ENCODE measurements at places on chromosomes 2 and 18. TPM values are rescaled to one million over a fixed set of nuclear protein-coding genes. Genes with fewer than 3 reads are reported as not detected.

Gene PLGLB1
- total RNA-seq, result 1.5 TPM

Gene KLHL30
- total RNA-seq, result 0.66 TPM

Gene CFC1
- total RNA-seq, result not detected

Gene SPC25
- total RNA-seq, result not detected

Gene PLCD4
- 11.8 TPM for total RNA-seq

Gene ANKRD29
- total RNA-seq, result 8.6 TPM

Gene GPR75
- 1.3 TPM for total RNA-seq

Gene AOX1
- 38.1 TPM for total RNA-seq

Gene AQP12A
- not detected for total RNA-seq

Gene DSG2
- total RNA-seq, result 0.73 TPM

Gene ANKRD23
- total RNA-seq, result 1.2 TPM

Gene UGT1A5
- total RNA-seq, result not detected

Gene FZD7
- total RNA-seq, result 82.4 TPM

Gene RRM2
- 5.3 TPM for total RNA-seq

Gene LAMA3
- 7.4 TPM for total RNA-seq

Gene SMYD1
- not detected for total RNA-seq

Gene ASPRV1
- total RNA-seq, result 0.33 TPM

Gene IL1RL1
- 0.33 TPM for total RNA-seq

Gene TSPYL6
- total RNA-seq, result under 0.01 TPM

Gene RBM43
- 12.2 TPM for total RNA-seq

Gene SKOR2
- total RNA-seq, result not detected

Gene TRIB2
- total RNA-seq, result 18.4 TPM

Gene GALR1
- not detected for total RNA-seq

Gene FBLN7
- 0.29 TPM for total RNA-seq

Gene TDRD15
- total RNA-seq, result not detected

Gene EML6
- total RNA-seq, result 0.66 TPM

Gene ADCYAP1
- not detected for total RNA-seq

Gene HS1BP3
- 86.3 TPM for total RNA-seq

Gene FOXI3
- not detected for total RNA-seq

Gene CFAP65
- total RNA-seq, result not detected

Gene CCBE1
- 69.4 TPM for total RNA-seq

Gene NEURL3
- not detected for total RNA-seq

Gene DOK6
- 5.6 TPM for total RNA-seq

Gene GKN2
- not detected for total RNA-seq
